NCI-H1048 (cell line): ENCODE measurements at places on chromosomes 2 and 18.

GRCh38 chr18:77668219-77668618, 418.6 kb downstream of the GALR1 start:
- no peak for DNase-seq

DNA sequence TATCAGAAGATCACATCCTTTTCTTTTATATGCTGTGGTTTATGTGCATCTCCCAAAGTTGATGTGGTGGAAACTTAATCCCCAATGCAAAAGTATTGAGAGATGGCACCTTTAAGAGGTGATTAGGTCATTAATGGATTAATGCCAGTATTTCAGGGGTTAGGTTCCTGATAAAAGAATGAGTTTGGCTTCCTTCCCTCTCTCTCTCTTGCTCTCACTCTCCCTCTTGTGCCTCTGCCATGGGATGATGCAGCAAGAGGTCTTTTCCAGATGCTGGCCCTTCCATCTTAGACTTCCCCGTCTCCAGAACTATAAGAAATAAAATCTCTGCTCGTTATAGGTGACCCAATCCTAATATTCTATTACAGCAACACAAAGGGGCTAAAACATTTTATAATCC, 85.0 kb downstream of the TTC27 start:
- no peak for DNase-seq

- DNase-seq, result no peak
These were observed 81.6 kb upstream of the STPG4 start for GRCh38 chr2:47236503-47237215.

DNA sequence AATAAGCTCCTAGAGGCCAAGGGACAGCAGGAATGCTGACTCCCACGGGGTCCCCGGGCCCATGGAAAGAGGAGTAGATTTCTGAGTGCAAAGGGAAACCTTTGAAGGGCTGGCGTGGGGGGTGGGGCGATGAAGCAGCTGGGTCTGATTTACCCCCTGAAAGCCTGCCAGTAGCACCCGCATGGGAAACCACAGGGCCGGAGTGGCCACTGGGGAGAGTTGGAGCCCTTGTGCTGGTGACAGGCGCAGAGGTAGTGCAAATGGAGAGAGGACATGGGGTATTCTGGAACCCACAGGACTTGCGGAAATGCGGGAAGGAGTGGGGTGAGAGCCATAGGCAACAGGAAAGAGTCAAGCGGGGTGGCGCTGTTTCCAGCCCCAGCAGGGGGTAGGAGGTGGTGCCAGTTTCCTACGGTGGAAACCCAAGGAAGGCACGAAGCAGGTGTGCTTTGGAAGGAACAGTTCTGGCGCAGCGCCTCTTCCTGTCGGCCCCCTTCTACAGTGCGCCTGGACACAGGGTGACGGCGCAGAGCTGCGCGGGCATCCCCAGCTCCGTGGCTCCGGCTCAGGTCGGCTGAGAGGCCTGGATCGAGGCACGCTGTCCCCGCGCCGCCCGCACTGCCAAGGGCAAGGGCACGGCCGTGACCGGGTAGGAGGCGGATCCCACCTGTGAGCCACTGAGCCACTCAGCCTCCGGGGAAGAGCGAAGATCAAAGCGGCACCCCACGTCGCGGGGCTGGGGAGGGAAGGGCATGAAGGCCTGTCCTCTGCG, 149.0 kb upstream of the GLI2 start:
- peak; percentile 16 for DNase-seq
